Stimulated activated CD4-positive, alpha-beta T cell treated with anti-CD3 and anti-CD28 coated beads, Interleukin-15, amount 100 ng/mL, for 48 hours (primary cell): ENCODE measurements at places on chromosomes 5 and 9.

- no peak for DNase-seq
Observed at GRCh38 chr5:62386824-62387223, 16.9 kb downstream of the DIMT1 start.

- no peak for DNase-seq
Observed at GRCh38 chr5:31995006-31995405, 179.1 kb downstream of the GOLPH3 start.

GRCh38 chr9:117992006-117992405, 287.8 kb downstream of the TLR4 start:
- DNase-seq = no peak

DNA sequence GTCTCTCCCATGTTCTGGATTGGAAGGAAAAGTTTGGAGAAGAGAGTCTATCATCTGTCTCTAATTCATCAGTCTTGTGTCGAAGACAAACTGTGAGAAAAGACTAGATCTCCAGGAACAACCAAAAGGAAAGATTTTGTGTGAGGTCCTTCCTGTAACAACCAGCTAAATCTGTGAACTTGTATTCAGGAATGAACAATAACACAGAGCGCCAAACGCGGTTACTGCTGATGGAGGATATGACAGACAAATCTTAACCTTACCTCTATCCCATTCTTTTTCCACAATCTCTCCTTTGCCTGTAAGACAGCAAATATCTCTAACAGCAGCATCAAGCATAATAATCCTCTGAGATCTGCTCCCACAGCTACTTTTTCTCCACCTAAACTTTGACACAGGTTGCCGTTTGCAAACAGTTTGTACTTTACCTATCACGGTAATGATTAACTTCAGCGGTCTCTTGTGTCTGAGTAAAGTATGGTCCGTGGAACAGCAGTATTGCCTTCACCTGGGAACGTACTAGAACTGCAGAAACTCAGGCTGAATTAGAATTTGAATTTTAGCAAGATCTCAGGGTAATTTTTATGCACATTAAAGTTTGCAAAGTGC, 387.6 kb downstream of the ELAVL2 start:
- no peak for DNase-seq

GRCh38 chr5:10490927-10491672, 49.4 kb downstream of the ROPN1L start:
- DNase-seq = no peak

GRCh38 chr9:20611691-20612287, 10.5 kb downstream of the MLLT3 start:
- no peak for DNase-seq

- no peak for DNase-seq
Observed at GRCh38 chr9:110801426-110801825, 132.8 kb downstream of the MUSK start.

DNA sequence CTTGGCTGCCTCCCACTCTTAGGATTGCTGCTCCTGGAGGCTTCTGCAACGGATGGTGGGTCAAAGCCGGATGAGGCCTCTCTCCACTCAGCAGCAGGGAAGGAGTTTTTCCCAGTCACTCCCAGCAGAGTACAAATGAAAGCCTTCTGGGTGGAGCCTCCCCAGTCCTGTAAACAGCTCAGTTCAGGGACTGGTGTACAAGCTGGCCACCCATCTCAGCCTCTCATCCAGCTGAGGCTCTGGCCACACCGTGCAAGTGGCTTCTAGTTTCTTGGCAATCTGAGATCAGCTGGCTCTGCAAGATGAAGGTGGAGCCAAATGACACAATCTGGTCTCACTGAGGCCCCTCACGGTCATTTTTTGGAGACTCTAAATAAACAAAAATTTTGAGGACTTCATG, 10.0 kb downstream of the GPX3 start:
- no peak for DNase-seq

- peak; percentile 52 for DNase-seq
Observed at GRCh38 chr9:114339130-114339908, 9.7 kb downstream of the ORM2 start.

DNA sequence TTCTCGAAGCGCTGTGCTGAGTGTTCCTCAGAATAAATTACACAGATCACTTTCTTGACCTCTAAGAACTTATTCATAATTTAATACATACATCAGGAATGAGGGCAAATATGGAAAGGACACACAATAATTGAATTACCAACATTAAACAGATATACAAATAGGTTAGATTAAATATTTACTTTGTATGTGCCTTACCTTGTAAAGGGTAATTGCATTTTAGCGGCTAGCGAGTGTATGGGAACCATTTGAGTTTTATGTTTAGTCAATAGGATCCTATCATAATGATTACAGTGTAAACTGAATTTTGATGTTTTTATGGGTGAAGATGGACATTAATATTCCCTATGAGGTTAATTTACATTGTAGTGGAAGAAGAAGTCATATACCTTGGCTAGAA, 1187.1 kb upstream of the WWC1 start:
- DNase-seq = no peak

DNA sequence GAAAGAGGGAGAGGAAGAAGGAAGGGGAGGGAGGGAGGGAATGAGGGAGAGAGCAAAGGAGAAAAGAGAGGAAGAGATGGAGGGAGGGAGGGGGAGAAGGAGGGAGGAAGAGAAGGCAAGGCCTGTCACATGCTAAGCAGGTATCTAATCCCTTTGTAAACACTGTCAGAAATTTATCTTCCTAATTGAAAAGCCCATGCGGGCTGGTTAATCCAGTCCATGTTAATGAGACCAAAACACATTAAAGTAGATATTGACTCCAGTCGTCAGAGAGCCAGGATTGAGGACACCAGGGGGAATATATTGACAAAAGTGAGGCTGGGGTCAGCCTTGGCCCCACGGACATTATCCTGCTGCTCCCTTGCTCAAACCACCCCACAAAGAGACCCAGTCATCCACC, 37.4 kb upstream of the ALDH1B1 start:
- no peak for DNase-seq

GRCh38 chr5:149432376-149432775, 53.3 kb upstream of the IL17B start:
- DNase-seq = no peak

- no peak for DNase-seq
Observed at GRCh38 chr5:178201927-178202235, 2.5 kb upstream of the HNRNPAB start.

DNA sequence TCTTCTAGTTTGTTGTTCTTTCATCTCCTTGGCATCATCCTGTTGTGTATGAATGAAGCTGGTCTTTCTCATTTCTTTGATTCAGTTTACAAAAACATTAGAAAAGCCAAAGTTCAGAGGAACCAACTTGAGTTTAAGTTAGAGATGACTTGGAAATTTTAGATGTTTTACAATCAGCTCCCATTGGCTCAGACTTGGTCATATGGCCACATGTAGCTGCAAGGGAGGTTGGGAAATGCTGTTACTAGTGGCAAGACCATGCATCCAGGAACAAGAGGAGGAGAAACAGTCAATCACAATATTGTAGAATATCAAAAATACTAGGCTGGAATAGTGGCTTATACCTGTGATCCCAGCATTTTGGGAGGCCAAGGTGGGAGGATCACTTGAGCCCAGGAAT, 19.5 kb downstream of the CARD6 start:
- no peak for DNase-seq

GRCh38 chr9:18487611-18488010, 13.7 kb downstream of the ADAMTSL1 start:
- no peak for DNase-seq

DNA sequence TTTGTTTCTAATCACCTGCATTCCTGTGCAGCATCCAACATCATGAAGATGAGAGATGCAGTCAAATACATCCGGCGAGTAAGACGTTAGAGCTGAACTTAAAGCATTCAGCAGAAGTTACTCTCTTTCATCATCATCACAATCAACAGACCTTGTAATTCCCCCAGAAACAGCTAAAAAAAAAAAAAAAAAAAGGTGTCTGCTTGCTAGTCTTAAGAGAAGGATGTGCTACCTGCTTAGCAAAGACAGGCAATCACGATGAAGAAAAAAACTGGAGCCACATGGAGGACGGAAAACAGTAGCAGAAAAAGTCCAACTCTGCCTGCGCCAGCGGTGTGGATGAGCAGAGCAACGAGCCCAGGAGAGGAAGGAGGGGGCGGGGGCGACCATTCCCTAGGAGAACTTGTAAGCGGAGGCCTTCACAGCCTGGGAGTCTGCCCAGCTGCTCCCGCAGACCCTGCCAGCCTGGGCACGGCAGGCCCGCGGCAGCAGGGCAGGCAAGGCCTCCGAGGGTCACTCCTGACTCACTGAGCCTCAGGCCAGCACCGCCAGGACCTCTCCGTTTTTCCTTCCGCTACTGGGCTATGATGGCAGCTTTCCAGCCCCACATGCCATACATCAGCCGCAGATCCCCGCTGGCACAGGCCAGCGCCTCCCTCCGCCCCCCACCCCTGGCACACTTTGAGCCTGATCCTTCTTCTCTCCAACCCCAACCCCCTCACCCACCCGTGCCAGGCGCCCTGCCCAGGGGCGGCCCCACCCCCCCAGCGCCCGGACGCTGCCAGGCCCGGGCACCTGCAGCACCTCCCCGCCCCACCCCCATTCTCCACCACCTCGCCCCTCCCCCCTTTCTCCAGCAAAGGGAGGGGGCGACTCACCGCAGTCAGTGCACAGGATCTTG, 1.4 kb downstream of the NRG2 start:
- DNase-seq = no peak

- no peak for DNase-seq
Observed at GRCh38 chr5:45643056-45643455, 53.1 kb downstream of the HCN1 start.

DNA sequence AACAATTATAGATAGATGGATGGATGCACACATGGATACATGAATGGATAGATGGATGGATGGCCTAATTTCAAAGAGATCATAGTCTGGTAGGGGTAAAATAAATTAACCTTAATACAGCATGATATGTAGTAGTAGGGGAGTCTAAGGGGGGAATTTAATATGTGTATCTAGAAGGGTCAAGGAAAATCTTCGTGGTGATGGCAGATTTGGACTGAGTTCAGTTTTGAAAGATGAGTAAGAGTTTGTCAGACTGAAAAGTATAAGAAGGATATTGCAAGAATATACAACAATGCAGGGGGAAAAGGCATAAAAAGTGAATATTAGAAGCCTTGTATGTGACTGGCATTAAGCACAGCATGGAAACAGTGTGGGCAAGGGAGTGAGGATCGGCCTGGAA, 98.7 kb downstream of the ZNF462 start:
- no peak for DNase-seq

- no peak for DNase-seq
Observed at GRCh38 chr5:60196385-60197113, 303.0 kb upstream of the PDE4D start.

- no peak for DNase-seq
Observed at GRCh38 chr5:62312674-62313073, 6.7 kb downstream of the KIF2A start.

- no peak for DNase-seq
Observed at GRCh38 chr9:132942541-132943182, 1.8 kb downstream of the TSC1 start.

DNA sequence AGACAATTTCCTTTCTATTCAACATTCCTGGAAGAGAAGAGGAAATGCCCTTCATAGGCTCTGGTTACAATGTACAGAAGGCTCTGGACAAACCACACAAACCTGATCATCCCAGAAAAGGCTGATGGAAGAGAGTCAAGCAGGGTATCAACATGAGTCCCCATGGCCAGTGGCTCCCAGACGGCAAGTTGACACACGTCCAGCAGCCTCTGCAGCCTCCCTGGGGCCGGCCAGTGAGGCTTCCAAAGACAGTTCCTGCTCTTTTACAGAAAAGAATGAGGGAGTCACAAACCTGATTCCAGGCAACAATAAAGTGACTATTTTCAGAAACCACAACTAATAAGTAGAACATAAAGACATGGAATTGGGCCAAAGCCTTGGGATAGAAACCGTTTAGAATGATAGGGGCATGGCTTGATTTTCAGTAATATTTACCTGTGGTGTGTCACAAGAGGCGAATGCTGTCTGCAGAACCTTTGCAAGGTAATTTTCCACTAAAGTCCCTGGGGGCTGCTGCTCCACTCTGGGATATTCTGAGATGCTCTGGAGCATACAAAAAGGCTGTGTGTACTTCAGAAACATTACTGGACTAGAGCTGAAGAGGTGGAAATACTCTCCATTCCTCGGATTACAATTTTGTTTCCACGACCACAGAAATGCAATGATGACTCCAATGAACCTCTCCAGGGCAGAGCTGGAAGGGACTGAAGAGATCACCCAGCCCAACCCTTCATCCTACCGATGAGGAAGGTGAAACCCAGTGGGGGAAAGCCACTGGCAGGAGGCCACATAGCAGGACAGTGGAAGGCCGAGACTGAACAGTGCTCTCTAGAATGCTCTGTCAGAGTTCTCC, 10.4 kb downstream of the MED27 start:
- DNase-seq = no peak

DNA sequence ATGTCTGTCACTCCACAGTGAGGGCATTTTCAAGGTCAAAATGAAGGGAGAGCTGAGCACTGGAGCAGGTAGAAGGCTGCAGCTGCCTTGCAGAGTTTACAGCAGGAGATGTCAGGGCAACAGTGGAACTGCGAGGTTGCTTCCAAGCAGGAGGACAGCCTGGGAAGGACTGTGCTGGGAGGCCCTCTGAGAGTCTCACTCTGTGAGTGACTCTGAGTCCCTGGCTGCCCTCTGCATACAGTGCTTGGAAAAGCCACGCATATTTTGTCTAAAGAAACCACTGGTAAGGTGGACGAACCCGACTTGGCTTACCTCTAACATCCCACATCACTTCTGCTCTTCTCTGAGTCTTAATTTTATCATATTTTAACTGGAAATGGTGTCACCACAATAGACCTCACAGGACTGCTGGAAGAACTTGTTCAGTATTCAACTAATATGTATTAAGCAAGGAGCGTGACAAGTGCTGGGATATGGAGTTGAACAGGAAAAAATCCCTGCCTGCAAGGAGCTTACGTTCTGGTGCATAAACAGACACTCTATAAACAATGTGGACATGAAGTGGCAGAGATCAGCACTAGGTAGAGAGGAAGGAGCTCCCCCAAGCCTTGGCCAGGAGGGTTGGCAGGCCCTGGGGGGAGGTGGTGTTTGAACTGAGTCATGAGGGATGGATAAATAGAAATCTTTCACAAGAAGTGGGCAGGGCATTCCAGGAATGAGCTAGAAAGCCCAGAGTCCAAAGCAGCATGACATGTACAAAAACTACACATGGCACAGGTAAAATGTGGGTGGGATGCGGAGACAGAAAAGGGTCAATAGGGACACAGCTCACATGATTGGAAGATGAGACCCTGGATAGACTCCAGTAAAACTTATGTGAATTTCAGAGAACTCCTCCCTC, 64.0 kb upstream of the FOXE1 start:
- DNase-seq = no peak

DNA sequence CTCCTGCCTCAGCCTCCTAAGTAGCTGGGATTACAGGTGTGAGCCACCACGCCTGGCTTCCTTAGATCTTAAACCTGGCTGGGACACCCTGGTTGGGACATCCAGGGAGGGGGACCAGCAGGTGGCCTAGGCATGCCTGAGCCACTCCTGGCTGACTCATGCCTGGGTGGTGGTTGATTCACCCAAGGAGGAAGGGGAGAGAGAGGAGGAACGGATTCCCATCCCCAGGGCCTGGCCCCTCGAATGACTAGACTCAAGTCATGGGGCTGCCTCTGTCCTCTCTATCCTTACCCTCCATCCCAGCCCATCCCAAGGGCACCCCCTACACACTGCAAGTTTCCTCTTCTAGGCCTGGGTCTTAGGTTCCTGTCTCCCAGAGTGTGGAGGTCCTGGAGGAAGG, 12.7 kb downstream of the EEIG1 start:
- peak; percentile 45 for DNase-seq
